ENCODE measurements at places on chromosomes 4 and X.

DNA sequence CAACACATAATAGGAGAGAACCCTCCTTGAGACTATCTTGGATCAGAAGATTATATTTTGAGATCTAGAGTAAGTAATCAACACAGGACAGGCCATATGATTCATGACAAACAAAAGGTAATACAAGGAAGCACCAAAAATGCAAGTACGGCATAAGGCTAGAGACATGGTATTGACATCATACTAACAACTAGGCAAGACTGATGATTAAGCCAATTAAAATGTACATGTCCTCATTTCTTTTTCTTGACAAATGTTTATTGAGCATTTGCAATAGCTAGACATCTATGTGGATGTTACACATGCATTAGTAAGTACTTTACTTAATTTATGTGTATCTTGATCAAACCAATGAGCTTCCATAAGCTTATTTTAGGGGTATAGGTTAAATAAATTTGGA is 695.7 kb upstream of the GALNTL6 start:
- DNase-seq: no peak

- DNase-seq: no peak
These were observed 19.1 kb upstream of the HSFX4 start for GRCh38 chrX:149910178-149910695.

GRCh38 chr4:98610926-98611676 is 47.3 kb downstream of the TSPAN5 start:
- no peak for DNase-seq

GRCh38 chr4:121239951-121240350 is 75.8 kb upstream of the TNIP3 start:
- DNase-seq: no peak

DNA sequence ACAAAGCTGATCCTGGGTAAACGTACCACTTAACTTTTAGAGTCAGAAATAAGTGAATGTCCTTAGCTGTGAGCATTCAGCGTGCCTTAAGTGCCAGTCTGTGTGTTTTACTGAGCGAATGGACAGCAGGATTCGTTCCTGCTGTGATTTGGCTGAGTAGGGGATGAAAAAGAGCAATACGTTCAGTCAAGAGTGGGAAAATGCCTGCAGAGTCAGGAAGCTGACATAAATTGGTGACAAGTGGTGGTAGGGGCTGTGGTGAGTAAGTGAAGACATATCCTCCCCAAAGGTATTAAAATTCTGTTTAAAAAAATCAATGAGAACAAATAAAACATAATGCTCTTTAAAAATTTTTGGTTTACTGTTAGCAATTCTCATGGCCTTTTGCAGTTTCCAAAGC is 56.6 kb upstream of the TNIP3 start:
- DNase-seq: no peak
